ENCODE measurements at places on chromosomes 1 and 21. TPM values are rescaled to one million over a fixed set of nuclear protein-coding genes. Genes with fewer than 3 reads are reported as not detected.

OR2L8 gene
- not detected for total RNA-seq

- no peak for DNase-seq
These were observed 93.3 kb upstream of the ATP1A1 start for GRCh38 chr1:116279715-116280114.

GRCh38 chr1:113859478-113860175 is 11.9 kb downstream of the PTPN22 start:
- no peak for DNase-seq

DNA sequence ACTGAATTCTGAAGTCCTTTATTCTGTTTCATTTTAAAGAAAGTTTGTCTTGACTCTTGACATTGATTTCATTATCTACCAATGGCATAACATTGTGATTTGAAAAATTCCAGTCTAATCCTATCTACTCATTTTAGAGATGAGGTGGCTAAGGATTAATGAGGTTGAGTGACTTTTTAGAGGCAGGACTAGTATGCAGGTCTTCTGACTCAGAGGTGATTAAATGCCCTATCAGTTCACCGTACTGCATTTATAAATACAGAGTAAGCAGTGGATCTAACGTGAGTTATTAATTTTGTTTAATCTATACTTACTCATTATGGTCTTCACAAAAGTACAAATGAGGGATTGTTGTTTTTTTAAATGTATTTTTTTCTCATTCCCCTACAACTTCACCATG is 277.6 kb downstream of the PTBP2 start:
- no peak for DNase-seq

NKAIN1 gene
- 73.2 TPM for total RNA-seq

GRCh38 chr1:171801487-171801891 is 20.0 kb downstream of the METTL13 start:
- peak; percentile 20 for DNase-seq

SLFNL1 gene
- total RNA-seq: 0.37 TPM

DNA sequence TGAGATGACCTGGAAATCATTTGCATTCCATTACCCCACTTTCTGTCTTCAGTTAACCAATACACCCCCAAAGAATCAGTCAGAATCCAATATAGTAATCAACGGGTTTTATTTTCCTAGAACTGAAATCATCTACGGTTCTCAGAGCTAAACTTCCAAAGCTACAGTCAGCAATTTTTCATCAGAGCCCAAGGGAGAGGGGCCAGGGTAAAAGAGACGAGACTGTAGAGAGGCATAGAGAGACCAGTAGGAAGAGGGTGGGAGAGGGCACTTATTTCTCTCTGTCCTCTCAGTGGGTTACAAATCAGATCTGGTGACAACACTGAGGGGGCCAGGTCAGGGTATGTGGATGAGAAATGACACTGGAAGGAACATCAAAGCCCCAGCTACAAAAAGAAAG is 1.1 kb upstream of the MRPL24 start:
- DNase-seq: no peak
